ENCODE measurements at places on chromosomes 1 and 21.

DNA sequence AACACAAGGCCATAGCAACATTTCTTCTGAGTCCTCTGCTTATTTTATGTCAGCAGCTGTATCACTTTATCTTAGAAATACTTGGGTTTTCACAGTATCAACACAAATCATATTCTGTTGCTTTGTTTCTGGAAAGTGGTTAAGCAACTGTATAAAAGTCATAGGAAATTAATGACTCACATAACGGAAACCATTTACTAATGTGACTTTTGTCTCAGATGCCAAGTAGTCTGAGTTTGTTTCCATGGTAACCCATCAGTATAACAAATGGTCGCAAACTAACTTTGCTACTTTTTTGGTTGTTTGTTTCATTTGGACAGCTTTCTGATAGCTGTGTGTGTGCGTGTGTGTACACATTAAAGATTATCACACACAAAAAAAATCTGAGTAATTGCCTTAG is 31.1 kb downstream of the EEIG2 start:
- peak; percentile 14 for DNase-seq

- no peak for DNase-seq
Observed at GRCh38 chr1:11927866-11928592, 1.8 kb upstream of the KIAA2013 start.

GRCh38 chr1:117919376-117919775 is 10.0 kb downstream of the GDAP2 start:
- DNase-seq = no peak

DNA sequence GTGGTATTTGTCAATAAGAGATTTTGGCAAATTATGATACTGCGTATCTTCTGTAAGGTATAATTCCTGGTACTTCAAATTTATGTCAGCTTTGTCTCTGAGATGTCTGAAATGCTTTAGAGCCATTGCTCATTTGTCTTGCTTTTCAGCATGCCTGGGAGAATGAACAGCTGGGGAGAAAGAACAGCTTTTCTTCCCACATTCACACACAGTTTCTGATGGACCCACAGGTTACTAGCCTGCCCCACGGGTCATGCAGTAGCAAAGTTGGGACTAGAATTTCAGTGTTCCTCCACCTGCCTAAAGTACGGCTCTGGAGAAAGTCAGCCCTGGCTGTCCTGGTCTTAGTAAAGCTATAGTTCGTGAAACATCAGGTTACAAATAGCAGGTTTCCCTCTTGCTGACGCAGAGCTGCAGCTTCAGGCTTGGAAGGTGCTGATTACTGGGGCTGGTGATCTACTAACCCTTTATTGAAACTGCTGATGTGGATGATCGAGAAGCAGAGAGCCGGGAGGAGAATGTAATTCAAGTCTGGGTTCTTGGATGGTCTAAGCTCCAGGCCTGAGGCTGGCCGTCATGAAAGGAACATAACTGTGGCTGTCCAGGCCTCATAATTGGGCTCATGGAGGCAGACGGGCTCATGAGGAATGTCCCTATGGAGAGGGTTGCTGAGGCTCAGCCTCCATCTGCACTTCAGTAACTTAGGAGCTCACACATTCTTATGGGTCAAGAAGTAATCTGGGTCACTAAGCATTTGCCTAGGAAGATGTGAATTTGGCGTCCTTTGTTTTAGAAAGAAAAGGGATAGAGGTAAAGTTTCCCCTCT is 12.4 kb downstream of the GALNT2 start:
- no peak for DNase-seq

DNA sequence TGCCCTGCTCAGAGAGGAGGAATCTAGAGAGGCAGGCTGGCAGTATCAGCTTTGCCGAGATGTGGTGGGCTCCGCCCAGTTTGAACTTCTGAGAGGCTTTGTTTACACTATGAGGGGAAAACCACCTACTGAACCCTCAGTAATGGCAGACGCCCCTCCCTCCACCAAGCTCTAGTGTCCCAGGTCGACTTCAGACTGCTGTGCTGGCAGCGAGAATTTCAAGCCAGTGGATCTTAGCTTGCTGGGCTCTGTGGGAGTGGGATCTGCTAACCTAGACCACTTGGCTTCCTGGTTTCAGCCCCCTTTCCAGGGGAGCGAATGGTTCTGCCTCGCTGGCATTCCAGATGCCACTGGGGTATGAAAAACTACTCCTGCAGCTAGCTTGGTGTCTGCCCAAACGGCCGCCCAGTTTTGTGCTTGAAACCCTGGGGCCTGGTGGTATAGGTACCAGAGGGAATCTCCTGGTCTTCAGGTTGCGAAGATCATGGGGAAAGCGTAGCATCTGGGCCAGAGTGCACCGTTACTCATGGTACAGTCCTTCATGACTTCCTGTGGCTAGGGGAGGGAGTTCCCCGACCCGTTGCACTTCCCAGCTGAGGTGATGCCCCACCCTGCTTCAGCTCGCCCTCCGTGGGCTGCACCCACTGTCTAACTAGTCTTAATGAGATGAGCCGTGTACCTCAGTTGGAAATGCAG is 43.6 kb downstream of the C21orf91 start:
- DNase-seq = no peak

DNA sequence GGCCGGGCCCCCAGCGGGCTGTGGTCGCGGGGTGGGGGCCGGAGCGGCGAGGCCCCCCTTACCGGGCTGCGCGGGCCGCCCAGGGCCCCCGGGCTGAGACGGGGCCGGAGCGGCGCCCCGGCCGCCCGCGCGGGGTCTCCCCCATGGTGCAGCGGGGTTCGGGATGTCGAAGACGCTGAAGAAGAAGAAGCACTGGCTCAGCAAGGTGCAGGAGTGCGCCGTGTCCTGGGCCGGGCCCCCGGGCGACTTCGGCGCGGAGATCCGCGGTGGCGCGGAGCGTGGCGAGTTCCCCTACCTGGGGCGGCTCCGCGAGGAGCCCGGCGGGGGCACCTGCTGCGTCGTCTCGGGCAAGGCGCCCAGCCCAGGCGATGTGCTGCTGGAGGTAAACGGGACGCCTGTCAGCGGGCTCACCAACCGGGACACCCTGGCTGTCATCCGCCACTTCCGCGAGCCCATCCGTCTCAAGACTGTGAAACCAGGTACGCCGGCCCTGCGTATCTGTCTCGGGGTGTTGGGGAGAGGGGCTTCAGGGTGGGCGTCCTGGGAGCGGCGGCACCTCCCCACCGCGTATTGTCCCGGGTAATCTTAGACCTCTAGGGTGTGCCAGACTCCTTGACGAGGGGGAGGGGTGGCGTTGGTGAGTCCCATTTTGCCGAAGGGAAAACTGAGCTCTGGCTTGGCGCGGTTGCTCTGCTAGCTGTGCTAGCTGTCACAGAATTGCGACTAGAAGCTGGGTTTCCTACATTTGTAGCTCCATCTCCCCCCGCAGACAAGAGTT is 745 bp downstream of the MAGI3 start:
- no peak for DNase-seq

DNA sequence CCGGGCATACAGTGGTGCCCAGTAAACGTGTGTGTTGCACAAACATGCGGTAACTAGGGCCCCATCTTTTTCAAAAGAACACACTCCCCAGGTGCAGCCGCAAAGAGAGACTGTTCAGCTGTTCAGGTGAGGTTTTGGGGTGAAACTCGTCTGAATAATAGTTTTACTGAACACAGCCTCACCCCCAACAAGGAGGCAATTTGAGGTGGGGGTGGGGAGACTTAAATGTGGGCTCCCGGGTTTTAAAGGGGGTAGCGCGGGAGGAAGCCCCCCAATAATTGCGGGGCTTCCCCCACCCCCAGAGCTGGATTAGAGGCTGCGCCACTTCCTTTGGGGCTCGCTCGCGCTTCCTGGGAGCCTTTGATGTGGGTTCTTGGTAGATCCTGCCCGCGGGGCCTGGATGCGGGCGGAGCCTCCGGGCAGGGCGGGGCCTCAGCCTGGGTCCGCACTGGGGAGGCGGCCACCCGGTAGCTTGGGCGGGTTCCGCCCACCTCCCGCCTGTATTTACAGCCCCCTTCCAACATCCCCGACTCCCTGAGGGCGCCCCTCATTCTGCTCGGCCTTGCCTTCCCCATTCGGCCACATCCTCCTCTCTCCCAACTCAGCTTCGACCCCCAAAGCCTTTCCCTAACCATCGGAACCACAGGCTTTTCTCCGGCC is 6.4 kb upstream of the EPHA2 start:
- DNase-seq = no peak

DNA sequence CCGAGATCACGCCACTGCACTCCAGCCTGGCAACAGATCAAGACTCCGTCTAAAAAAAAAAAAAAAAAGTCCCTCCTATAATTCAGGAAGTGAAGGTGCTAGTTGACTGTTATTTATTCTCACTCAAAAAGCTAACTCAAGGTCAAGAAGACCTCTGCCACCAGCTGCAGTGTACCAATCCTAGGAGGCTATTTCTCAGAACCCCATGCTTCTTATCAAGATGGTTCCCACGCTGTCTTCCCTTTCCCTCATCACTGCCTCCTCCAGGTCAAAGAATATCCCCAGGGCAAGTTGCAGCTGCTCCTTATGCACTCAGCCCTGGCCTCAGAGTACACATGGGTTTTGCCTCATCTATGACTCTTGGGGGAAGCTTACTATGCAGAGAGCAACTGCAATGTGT is 53.6 kb downstream of the RERE start:
- DNase-seq = no peak

DNA sequence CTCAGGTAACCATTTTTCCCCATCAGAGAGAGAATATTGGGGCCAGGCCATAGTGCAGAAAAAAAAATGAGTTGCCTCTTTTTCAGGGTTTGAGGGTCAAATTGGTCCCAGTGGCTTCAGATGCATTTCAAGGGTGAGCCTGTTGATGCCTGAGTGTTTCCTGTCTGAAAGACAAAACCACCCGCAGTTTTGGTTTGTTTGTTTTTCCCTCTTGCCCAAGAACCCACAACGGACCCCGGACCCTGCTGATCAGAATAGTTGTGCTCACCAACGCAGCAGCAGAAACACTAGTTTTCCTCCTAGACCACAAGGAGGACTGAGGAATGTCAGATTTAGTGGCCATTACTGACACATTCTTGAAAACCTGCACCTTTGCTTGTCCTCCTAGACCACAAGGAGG is 1433.1 kb downstream of the PLA2G4A start:
- no peak for DNase-seq

- DNase-seq = no peak
Observed at GRCh38 chr1:248811514-248812490, 13.9 kb downstream of the SH3BP5L start.

DNA sequence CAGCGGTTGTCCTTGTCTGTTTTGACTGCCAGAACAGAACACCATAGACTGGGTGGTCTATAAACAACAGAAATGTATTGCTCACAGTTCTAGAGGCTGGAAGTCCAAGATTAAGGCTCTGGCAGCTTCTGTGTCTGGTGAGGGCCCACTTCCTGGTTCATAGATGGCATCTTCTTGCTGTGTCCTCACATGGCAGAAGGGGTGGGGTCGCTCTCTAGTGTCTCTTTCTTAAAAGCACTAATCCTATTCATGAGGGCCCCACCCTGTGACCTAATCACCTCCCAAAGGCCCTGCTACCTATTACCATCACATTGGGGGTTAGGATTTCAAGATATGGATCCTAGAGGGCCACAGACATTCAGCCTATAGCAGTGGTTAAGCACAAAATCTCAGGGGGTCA is 304.4 kb downstream of the NFIA start:
- DNase-seq = no peak

GRCh38 chr1:204769997-204770396 is 84.5 kb upstream of the LRRN2 start:
- no peak for DNase-seq

GRCh38 chr1:8937701-8938100 is 8.0 kb upstream of the CA6 start:
- DNase-seq = no peak

- DNase-seq = no peak
Observed at GRCh38 chr1:235050911-235051360, 77.7 kb downstream of the TOMM20 start.
